Stimulated activated CD4-positive, alpha-beta T cell treated with anti-CD3 and anti-CD28 coated beads, Interleukin-1b, Interleukin-23, amount 100 ng/mL, for 1 hour (primary cell): ENCODE measurements at places on chromosomes 5 and 9.

GRCh38 chr5:80125022-80125961 lies 90.1 kb downstream of the THBS4 start:
- no peak for DNase-seq

DNA sequence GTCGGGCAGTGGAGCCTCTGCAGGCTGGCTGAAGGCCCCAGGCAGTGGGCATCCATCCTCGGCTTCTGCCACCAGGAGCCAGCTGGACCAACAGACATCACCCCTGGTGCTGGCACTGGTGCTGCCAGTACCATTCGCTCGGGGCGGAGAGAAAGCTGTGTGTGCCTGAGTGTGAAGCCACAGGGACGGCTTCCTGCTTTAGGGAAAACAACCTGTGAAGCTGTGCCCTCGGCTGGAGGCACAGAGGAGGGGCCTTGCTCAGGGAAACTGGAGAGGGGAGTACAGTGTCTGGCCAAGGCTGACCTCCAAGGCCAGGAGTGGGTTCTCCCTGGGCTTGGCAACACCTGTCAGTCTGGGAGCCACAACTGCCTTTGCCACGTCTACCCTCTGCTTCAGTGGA lies 38.3 kb downstream of the NEK6 start:
- no peak for DNase-seq

DNA sequence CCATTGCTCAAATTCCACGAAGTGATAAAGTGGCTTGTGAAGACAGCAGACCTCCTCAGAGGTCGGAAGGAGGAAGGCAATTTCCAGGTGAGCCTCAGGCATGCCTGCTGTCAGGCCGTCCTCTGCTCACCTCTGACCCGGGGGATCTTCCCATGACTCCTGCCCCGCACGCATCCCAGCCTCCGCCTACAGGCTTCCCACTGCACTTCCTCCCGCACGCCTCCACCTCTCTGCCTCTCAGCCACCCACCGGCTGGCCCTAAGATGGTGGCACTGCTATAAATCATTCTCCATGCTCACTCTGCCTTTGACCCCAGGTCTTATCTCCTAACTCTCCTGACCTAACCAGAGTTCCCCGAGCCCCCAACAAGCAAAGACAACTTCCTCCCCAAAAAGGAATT lies 49.4 kb upstream of the DNAH5 start:
- no peak for DNase-seq

- no peak for DNase-seq
Observed at GRCh38 chr5:149750596-149750995, 20.5 kb downstream of the PPARGC1B start.

DNA sequence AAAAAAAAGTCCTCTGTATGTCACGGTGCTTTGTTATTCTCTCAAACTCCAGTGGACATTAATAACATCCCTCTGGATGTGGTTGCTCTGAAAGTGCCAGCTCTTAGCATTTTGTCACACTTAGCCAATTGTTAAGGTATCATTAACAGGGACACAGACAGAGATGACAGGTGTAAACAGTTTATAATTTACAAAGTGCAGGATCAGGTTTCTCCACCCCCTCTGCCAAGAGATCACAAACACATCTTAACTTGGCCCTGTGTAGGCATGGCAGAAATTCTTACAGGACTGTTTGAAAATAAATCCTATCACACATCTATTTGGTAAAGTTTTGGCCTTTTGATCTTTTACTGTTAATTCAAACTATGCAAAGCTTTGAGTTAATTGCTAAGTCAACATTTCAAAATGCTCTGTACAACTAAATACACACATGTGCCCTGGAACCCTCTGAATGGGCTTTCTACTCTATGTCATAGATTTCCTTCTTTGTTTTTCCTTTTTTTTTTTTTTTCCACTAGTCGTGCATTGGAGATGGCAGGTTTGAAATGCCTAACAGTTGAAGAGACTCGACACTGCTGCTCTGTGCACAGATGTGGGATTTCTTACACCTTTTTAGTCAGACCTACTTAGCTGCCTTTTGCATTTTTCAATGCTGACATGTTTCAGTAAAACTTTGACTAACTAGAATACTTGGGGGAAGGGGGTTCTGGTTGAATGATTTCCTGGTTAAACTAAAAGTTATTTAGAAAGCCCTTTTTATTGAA lies 41.7 kb downstream of the SEMA6A start:
- DNase-seq, result no peak

GRCh38 chr9:135251996-135252760 lies 164.7 kb downstream of the OLFM1 start:
- DNase-seq, result no peak

- DNase-seq, result no peak
Observed at GRCh38 chr9:107809871-107810460, 320.4 kb upstream of the KLF4 start.

GRCh38 chr5:112417931-112418658 lies 982 bp downstream of the EPB41L4A start:
- no peak for DNase-seq

DNA sequence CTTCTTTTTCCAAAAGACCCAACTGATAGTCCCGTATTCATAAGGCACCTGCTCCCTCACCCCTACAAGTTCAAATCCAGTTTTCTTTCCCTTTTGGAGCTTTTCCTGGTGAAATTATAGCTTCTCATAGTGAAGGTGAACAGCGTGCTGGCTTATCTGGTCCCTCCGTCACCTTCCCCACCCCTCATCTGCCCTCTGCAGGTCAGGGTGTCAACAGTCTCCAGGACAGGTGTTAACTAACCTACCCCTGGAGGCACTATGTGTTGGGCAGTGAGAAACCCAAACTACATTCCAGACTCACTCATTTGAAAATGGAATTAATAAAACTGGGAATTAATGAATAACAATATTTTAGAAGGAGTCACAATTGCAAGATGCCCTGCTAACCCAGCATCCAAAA lies 109.0 kb upstream of the TAS2R1 start:
- no peak for DNase-seq

- DNase-seq, result no peak
Observed at GRCh38 chr5:160064995-160065614, 54.1 kb downstream of the PWWP2A start.

- no peak for DNase-seq
Observed at GRCh38 chr9:117180896-117181445, 233.9 kb downstream of the ASTN2 start.

DNA sequence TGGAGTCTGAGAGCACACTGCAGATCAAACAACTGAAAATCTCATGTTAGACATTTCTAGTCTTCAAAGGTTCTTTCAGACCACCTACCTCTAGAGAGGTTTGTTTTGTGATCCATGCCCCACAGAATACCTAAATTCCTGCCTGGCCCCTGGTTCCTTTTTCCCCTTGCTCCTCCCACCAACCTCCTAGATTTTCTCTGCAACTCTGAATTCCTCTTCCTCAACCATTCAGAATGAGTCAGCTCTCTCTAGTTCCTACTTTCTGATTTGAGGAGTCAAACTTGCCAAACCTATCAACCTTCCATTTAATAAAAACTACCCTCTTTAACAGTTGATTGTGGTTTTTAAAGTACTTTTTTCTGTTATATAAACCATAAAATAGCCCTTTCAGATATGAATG lies 83.2 kb upstream of the ZNF462 start:
- DNase-seq, result no peak

DNA sequence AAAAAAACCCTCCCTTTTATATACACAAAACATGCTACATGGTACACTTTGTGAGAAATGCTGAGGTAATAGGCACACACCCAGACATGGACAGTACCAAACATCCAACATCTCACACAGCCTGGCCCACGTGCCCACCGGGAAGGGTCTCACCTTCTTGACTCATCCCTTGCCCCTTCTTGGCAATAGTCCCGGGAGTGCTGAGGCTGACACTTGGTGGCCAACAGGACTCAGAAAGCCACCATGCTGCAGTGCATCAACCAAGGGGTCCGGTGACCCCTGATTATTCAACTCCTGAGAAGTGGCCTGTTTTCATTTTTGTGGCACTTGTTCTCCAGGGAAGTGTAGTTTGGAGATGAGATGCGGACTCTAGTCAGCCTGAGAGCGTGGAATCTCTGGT lies 35.0 kb downstream of the ANGPTL2 start:
- no peak for DNase-seq

GRCh38 chr5:154520861-154521453 lies 42.9 kb upstream of the HAND1 start:
- DNase-seq, result no peak

- DNase-seq, result no peak
Observed at GRCh38 chr9:2559192-2560152, 62.1 kb upstream of the VLDLR start.

- no peak for DNase-seq
Observed at GRCh38 chr5:89087551-89088318, 204.8 kb upstream of the MEF2C start.

GRCh38 chr5:80763873-80764647 lies 109.3 kb upstream of the DHFR start:
- no peak for DNase-seq

GRCh38 chr9:125739436-125739835 lies 7.7 kb upstream of the PBX3 start:
- no peak for DNase-seq

GRCh38 chr9:69806627-69807026 lies 14.0 kb upstream of the CFAP95 start:
- no peak for DNase-seq

GRCh38 chr5:33457126-33457525 lies 16.4 kb downstream of the TARS1 start:
- no peak for DNase-seq

GRCh38 chr9:116027951-116028350 lies 125.6 kb upstream of the PAPPA start:
- no peak for DNase-seq

- DNase-seq, result no peak
Observed at GRCh38 chr5:123176938-123177275, 87.9 kb downstream of the PRDM6 start.

GRCh38 chr5:97383996-97384395 lies 200.9 kb upstream of the RIOK2 start:
- no peak for DNase-seq

- DNase-seq, result no peak
Observed at GRCh38 chr9:114006155-114006550, 71.9 kb downstream of the AMBP start.

DNA sequence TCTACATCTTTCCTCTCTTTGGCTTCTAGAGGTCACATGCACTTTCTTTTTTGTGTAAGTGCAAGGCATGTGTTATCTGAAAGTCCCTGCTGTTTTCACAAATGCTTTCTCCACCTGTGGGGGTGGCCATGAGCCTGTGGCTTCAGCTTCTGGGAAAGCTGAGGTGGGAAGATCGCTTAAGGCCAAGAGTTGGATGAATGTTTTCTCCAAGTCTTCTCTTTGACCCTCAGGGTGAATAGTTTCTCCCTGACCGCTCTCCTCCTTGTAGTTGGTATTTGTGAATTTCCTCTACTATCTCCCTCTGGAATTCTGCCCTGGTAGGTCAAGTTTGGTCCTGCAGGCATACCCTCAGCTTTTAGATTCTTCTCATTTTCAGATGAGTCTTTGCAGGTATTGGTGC lies 74.2 kb downstream of the UGCG start:
- DNase-seq, result no peak

- no peak for DNase-seq
Observed at GRCh38 chr5:157306692-157307471, 41.0 kb downstream of the CYFIP2 start.

- DNase-seq, result no peak
Observed at GRCh38 chr9:77648234-77649108, at the start of gene GNA14. GNA14 (minus strand) TSS chr9:77648322; CDS start chr9:77647793, 529 bp downstream.

GRCh38 chr9:129126749-129127618 lies 15.8 kb downstream of the PTPA start:
- no peak for DNase-seq

GRCh38 chr5:95794070-95794516 lies 28.4 kb downstream of the GLRX start:
- DNase-seq, result no peak

- DNase-seq, result no peak
Observed at GRCh38 chr5:155057626-155058025, 44.1 kb downstream of the KIF4B start.

GRCh38 chr5:151125421-151125820 lies 32.2 kb downstream of the ANXA6 start:
- no peak for DNase-seq

GRCh38 chr5:171835066-171835465 lies 49.4 kb downstream of the SMIM23 start:
- DNase-seq, result no peak

- DNase-seq, result no peak
Observed at GRCh38 chr9:93132287-93132927, 1.6 kb downstream of the NINJ1 start.

DNA sequence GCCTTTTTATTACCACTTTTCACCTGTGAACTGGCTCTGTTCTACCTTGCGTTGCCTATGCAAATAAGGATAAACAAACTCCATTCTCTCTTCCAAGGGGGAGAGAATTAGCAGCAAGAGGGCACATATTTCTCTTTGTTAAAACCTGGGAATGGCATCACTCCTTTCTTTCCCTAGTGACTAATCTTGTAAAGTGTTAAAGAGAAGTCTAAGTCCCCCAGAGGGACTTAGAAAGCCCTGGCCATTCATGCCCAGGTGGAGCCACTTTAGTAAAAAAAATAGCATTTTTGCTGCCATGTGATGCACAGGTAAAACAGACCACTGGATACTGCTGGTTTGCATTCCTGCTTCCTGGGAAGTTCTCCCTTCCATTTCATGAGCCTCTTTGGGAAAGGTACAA lies 148.4 kb downstream of the MAN2A1 start:
- no peak for DNase-seq

DNA sequence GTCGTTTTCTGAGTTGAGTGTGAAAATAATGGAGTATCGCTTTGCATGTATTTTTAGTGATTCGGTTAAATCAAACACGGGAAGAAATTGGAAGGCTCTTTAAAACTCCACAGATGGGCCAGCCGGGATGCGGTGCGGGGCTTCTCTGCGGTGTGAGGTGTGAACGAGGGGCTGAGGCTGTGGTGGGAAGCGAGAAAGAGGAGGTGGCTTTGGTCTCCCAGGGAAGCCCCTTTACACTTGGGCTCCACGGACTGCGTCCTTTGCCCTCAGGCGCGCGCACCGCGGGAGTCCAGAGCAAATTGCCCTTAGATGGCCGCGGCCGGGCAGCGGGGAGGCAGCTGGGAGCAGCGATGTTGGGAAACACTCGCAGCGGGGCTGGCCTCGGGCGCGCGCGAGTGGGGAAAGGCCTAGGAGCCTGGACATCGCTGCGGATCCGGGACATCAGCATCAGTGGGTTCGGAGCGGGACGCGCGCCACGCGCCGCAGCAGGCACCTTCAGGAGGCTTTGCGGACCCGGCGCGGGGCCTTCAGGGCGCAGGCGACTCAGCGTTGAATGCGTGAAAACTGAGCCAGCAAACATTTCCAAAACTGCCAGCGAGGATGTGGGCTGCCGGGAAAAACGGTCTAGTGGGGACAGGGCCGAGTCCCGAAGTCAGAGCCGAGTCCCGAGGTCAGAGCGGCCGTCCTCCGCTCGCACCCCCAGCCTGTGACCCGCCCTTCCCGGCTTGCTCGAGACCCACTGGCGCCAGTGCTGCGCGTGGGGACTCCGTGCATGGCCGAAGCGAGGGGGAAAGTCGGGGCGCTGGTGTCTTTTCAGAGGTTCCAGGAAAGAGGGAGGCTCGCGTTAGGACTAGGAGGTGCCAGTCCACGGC lies 6.5 kb downstream of the IRX1 start:
- no peak for DNase-seq

DNA sequence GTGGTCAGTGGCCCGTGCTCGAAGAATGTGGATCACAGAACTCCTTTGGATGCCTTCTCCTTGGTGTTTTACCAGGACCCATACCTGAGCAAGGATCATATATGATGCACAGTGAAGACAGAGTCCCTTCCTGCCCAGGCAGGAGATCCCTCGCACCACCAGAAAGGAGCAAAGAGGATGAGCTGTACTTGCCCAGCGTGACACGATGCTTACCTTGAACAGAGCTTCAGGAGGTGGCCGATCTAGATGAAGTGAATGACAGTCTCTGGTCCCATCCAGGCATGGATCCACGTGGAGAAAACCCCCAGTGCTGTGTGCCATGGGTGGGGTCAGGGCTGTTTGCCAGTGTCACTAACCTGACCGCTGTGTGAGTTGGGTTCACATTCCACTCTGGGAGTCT lies 455.4 kb downstream of the GADD45G start:
- DNase-seq, result no peak
